Calu3 (cell line): ENCODE measurements at places on chromosomes 5 and 9. TPM values are rescaled to one million over a fixed set of nuclear protein-coding genes. Genes with fewer than 3 reads are reported as not detected.

SHISAL2B gene
- not detected in 2 replicates for total RNA-seq

SLC6A3 gene
- not detected in 2 replicates for total RNA-seq

PPP2CA gene
- 242 and 260 TPM in 2 replicates for total RNA-seq

SV2C gene
- 0.88 and 0.90 TPM in 2 replicates for total RNA-seq

MLANA gene
- total RNA-seq = not detected in 2 replicates

PCDHGB2 gene
- total RNA-seq = 0.34 and 0.38 TPM in 2 replicates

PCDH12 gene
- not detected in 2 replicates for total RNA-seq

ARL14EPL gene
- total RNA-seq = 0.66 and 1.2 TPM in 2 replicates

DNA sequence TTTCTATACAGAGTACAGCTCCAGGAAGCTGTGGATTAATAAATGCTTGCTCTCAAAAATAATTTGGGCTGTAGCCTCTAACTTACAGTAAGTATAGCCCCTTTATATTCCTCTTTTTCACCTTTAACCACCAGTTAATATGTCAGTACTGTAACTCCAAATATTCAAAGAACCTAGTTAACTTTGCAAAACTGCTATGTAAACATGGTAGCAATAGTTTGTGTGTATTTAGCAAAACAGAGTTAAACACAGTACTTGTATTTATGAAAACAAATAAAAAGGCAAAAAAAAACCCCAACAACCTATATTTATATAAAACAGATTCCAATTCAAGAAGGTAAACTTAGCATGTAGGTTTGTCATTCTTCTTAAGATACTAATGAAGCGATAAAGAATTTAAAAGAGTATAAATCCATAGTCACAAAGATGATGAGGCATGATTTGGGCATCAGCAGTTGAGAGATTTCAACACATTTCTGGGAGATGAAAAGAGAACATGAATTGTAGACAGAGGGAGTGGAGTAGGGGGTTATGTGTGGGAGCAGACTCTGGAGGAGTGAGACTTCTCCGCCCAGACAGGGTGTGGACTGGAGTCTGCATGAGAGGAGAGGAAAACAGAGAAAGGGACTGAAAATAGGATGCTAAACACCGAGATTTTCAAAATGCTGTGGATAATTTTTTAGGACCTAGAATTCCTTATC lies 47.0 kb upstream of the F2RL1 start:
- no peak for DNase-seq

DNA sequence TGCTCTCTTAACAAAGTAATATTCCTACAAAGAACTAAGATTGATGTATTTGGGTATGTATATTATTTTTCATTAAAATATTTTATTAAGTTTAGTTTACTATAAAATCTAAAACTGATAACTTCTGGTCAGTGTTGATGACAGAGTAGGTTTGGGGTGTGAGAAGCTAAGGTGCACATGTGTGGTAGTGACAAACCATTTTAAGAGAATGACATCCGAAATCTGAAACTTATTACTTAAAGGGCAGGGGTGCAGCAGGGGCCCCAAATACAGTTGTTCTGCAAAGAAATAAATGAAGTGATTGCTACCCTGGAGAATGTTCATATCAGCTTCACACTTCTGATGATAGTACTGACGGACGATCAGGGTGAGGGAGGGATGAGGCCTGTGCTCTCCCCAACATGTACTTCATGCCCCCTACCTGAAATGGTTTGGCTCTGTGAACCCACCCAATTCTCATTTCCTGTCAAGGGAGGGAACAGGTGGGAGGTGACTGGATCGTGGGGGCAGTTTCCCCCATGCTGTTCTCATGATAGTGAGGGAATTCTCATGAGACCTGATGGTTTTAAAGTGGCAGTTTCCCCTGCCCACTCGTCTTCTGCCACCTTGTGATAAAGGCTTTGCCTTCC lies 125.3 kb upstream of the RFX3 start:
- no peak for DNase-seq

DNA sequence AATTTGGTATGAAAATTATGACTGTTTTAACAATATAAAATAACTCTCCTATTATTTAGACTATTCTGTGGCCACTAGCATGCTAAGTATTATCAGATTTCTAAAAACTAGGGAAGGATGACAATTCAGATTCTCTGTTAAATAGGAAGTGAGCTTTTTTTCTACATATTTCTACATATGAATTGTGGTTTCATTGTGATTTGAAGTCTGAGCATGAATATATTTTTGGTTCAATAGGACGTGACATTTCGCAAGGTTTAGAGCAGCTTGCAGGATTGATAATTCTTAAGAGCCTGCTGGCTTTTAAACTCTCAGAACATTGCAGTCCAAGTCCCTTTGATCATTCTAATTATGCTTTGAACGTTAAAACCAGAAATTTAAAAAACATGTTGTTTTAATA lies 82.9 kb downstream of the ADGRV1 start:
- DNase-seq = no peak

- no peak for DNase-seq
Observed at GRCh38 chr5:178058321-178059012, 54.9 kb upstream of the N4BP3 start.

DNA sequence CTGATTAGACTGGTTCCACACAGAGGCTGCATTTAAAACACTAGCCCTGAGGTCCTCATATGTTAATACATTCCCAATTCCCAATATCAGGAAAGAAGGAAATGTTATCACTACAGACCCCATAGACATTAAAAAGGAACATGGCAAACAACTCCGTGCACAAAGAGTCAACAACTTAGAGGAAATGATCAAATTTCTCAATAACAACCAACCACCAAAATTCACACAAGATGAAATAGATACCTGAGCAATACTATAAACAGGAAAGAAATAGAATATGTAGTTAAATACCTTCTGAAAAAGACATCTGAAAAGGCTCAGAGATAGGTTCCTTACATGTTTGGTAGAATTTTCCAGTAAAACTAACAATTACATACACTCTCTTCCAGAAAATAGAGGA lies 28.9 kb downstream of the SEMA4D start:
- DNase-seq = no peak

GRCh38 chr9:87862536-87863268 lies 20.0 kb upstream of the SPATA31E1 start:
- DNase-seq = peak; percentile 73

DNA sequence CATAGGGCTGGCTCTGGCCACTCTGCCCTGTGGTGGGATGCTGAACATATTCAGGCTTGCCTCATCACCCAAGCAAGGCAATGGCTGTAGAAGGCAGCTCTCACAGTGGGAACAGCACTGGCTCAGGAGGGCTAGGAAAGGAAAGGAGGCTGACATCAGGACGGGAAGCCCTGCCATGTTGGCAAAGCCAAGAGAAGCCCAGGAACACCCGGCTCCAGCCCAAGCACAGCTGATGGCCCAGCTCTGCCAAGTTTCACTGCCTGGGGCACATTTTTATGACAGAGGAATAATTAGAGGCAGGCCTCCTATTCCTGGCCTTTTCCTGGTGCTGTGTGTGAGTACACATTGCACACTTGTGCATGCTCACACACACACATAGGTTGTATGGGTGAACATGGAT lies 163.6 kb upstream of the SMIM23 start:
- DNase-seq = no peak

GRCh38 chr9:137235424-137236237 lies 4.9 kb downstream of the SLC34A3 start:
- no peak for DNase-seq

- DNase-seq = no peak
Observed at GRCh38 chr5:84599964-84600363, 215.3 kb upstream of the EDIL3 start.

DNA sequence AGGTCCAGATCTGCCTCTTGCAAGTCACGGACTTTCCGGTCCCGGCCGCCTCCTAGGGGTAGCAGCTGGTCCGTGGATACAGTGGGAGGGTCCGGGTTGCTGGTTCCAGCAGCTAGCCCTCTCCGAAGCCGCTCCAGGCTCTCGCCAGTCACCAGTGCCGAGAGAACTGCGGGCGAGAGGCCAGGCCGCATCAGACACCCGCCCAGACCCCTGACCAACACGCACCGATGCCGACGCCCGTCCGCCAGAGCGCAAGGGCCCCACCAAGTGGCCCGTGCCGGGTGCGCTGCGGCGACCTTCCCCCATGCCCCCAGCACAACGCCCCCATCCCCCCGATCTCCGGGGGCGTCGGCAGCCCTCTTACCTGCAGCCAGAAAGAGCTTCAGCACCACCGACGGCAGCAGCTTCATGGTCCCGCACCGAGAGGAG lies 470 bp downstream of the HBEGF start:
- peak; percentile 77 for DNase-seq

GRCh38 chr5:133845271-133845670 lies 123.2 kb downstream of the C5orf15 start:
- no peak for DNase-seq
